AG08396 (cell line): ENCODE measurements at places on chromosomes 12 and 14.
A peak's percentile ranks its signal among the peaks of the same experiment; 100 is the strongest.

DNA sequence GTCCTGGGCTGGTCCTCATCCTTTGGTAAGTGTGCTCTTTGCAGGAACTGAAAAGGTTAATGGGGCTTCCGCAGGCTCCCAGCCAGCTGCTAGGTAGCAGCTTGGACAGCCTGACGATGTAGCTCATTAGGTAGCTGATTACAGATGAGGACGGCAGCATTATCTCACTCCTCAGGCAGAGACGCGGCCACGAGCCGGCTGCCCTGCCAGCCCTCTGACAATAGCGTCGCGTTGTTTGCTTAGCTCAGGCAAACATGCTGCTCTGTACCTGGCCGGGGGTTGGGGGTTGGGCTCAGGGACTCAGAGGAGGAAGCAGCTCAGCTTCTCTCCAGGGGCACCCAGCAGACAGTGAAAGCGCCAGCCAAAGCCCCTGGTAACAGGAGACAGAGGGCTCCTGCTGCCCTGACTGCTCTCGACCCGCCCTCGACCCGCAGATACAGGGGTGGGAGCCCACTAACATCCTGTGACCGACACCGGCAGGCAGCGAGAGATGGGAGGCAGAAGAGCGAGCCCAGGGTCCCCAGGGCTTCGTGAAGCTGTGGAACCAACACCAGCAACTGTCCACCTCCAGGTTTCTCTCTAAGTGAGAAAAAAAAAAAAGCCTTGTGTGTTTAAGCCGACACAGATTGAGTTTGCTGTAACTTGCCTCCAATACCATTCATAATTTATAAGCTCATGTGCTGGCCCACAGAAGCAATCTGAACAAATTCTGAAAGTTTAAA is 53.4 kb upstream of the DLK1 start:
- DNase-seq, result no peak

GRCh38 chr12:11746940-11747716 is 97.7 kb downstream of the ETV6 start:
- no peak for DNase-seq

DNA sequence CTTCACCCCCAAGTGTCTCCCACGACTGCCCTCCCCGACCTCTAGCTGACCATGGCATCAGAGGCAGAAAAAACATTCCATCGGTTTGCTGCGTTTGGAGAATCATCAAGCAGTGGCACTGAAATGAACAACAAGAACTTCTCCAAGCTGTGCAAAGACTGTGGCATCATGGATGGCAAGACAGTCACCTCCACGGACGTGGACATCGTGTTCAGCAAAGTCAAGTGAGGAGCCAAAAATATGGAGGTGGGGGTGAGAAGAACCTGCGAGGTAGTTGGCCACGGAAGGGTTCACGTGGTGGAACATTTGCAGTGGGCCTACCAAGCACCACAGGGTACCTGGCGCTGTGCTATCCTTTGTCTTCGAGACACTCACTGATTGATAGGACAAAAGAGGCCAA is 514 bp downstream of the TPPP2 start:
- DNase-seq, result no peak

DNA sequence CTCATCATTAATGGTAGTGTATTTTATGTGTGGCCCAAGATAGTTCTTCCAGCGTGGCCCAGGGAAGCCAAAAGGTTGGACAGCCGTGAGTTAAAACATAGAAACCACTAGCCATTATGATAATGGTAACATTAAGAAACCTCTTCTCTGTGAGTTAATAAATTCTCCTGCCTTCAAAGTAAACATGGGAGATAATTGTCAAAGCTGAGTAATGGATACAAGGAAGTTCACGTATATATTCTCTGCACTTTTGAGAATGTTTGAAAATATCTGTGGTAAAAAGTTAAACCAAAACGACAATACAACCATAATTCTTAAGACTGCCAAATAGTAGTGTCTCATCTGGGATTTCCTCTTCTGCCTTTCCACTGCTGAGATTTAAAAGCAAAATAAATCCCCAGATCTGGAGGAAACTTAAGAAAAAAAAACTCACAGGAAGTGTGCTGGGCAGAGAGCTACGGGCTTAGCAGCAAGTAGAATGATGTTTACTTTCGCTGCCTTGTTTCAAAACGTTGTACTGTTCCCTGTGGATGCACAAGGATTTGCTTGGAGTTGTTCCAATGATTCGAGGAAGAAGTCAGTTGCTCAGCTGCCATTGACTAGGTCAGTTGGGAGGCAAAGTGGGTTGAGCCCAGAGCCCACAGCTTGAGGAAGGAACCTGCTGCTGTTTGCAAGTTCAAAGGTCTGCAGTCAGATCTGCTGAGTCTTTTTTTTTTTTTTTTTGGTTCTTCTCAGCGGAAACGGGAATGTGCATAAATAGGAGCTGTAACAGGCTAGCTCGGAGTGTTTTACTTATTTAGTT is 1.7 kb downstream of the TPCN1 start:
- peak; percentile 73 for DNase-seq

- no peak for DNase-seq
Observed at GRCh38 chr12:131711551-131712205, 788 bp downstream of the SFSWAP start.

- no peak for DNase-seq
Observed at GRCh38 chr14:56846970-56847930, 37.0 kb upstream of the OTX2 start.

DNA sequence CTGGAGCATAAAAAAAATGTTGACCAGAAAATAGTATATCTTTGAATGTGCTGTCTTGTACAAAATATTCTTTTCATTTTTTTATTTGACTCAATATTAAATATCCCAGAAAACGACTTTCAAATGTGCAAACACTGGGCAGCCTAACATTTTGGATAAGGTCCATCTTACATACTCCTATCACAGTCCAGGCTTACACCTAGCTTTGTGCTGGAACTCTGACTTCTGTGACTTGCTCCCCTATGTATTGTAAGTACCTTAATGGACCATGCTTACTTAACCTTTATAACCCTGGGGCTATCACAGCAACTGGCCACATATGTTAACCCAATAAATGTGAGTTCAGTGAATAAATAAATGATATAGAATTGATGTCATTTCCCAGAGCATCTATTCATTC is 7.6 kb upstream of the EIF2S3B start:
- DNase-seq, result no peak

- DNase-seq, result no peak
Observed at GRCh38 chr12:47900131-47901062, 4.4 kb downstream of the VDR start.

GRCh38 chr12:52395761-52396434 is 10.2 kb downstream of the KRT82 start:
- no peak for DNase-seq
